ENCODE measurements at places on chromosomes 2 and 18.

DNA sequence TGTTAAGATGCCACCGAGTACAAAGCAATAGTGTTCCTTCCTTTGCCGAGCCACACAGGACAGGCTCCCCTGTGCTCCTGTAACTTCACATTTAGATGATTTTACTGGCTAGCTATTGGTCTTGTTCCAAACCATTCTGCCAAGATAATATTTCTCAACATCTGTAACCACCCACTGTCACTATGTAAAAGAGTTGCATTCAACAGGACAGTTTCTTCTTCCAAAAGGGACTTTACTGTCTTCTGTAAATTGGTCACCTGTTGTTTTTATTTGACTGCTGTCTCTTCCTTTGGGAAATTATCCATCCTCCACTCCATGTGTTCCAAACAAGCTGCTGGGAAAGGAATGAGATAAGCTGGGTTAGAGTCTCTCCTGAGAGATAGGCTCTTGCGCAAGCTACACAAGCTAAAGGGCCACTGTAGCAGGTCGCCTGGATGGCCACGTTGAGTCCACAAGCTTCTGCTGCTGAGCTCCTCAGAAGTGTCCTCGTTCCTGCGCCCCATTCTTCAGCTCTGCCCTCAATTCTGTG is 14.4 kb upstream of the BZW1 start:
- no peak for DNase-seq

DNA sequence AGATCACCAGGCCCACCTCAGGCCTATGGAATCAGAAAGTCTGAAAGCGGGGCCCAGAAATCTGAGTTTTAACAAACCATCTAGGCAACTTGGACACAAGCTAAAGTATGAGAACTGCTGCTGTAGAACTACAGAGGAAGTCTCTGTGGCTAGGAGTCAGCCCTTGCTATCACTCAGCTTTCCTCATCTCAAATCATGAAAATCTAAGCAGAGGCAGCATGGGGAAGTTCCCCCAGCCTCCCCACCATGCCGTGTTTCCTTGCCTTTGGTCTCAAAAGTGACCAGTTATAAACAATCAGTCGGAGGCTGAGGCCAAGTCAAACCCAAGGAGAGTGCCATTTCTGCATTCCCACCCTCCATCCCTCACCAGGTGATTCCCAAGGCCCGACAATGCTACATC is 404.7 kb downstream of the BCL11A start:
- DNase-seq: no peak

DNA sequence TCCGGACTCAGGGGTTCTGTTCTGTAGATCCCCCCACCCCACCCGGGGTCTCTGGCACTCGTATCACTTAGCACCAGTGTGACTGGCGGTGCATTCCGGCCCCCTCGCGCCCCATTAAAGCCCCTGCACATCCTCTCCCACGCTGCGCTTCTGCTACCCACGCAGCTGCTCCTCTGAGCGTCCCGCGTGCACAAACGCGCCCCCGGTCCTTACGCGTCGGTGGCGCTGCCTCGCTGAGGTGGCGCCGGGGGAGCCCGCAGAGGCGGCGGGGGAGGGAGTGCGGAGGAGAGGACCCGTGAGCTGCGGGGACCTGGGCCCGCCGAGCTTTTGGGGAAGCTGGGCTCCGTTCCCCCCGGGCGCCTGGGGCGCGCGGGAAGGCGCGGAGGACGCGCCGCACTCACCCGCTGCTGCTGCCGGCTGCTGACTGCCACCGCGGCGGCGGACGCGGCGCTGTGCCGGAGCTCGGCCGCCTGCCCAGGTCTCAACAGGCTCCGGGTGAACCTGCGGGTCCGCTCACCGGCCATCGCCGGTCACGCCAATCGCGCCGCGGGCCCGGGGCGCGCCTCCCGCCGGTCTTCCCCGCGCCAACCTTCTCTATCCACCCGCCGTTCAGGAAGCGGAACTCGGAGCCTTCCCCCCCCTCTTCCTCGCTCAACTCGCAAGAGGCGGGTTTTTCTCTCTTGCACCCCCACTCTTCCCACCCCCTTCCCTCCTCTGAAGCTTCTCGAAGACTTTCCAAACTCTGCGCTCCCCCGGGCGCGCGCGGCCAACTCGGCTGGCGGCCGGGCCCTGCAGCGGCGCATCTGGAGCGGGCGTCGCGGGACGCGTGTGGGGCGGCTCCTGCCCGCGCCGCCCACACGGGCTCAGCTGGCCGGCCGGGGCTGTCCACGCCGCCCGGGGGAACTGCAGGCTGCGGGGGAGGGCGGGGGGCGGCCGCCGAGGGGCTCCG is at the start of gene DOCK10:
DOCK10 (minus strand) TSS at position 618 of the 949 bp plus-strand sequence; CDS start at position 524, 94 bp downstream.
- DNase-seq: no peak

- no peak for DNase-seq
These were observed 60.2 kb upstream of the MAP4K3 start for GRCh38 chr2:39497082-39497801.

GRCh38 chr2:71521436-71521950 is 68.1 kb downstream of the DYSF start:
- no peak for DNase-seq

GRCh38 chr2:238097988-238098871 is 1.9 kb upstream of the ESPNL start:
- DNase-seq: no peak
